Stimulated activated CD8-positive, alpha-beta memory T cell treated with anti-CD3 and anti-CD28 coated beads, Interleukin-4, amount 100 ng/mL, for 4 hours (primary cell): ENCODE measurements at places on chromosomes 1 and 21.

- DNase-seq, result no peak
These were observed 419.6 kb upstream of the B3GALT2 start for GRCh38 chr1:193606035-193606434.

GRCh38 chr1:183912265-183912886 lies 107.5 kb downstream of the RGL1 start:
- DNase-seq, result no peak

GRCh38 chr21:36246080-36246631 lies 73.8 kb upstream of the MORC3 start:
- no peak for DNase-seq

DNA sequence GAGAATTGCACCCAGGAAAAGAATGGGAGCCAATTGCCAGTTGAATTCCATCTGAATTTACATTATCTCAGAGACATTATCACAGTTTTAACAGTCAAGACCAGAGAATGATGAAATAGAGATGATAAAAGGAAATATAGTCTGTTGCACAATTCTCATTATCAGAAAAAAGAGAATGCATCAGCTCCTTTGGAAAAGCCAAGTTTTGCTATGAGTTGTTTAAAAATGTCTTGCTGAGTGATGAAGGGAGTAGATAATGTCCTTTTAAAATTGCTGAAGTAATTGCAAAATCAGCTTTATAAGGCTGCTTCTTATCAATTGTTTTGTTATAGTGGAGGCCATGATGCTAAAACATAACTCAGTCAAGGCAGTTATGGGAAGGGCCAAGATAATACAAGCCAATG lies 37.9 kb upstream of the EEIG2 start:
- DNase-seq, result no peak

DNA sequence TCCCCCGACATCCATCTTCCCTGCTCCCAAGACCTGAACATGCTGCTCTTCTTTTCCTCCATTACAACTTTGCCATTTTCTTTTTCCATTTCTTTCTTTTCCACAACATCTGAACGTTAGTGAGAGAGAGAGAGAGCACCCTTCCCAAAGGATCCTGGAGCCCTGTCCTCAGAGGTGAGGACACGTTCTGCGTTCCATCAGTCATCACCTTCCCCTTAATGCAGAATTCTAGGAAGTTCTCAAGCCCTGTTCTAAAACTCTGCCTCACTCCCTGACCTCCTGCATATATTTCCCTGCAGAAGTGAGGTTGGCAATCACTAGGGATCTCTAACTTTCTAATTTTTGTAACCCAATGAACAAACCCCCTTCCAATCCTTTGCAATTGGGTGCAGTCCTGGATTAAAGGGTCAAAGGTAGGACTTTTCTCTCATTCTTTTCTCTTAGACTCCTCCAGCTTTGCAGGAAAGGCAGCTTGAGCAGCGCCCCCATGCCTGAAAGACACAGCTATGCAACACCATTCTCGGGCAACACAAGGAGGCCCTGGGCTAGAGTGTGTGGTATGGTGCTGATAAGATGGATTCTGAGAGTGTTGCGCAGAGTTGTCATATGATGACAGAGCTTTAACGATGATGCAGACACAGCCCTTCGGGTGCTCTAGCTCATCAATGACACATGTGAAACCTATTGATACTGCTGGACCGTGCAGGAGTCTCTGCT lies 59.2 kb upstream of the TNR start:
- no peak for DNase-seq

DNA sequence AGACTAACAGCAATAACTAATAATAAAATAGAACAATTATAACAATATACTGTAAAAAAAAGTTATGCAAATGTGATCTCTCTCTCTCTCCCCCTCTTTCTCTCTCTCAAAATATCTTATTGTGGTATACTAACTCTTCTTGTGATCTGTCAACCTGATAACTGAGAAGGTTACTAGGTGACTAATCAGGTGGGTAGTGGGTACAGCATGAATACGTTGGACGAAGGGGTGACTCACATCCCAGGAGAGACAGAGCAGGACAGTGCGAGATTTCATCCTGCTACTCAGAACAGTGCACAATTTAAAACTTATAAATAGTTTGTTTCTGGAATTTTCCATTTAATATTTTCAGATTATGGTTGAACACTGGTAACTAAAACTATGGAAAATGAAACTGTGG lies 257.5 kb downstream of the LRRC40 start:
- DNase-seq, result no peak

GRCh38 chr1:198950036-198950435 lies 311.2 kb downstream of the PTPRC start:
- DNase-seq, result no peak

DNA sequence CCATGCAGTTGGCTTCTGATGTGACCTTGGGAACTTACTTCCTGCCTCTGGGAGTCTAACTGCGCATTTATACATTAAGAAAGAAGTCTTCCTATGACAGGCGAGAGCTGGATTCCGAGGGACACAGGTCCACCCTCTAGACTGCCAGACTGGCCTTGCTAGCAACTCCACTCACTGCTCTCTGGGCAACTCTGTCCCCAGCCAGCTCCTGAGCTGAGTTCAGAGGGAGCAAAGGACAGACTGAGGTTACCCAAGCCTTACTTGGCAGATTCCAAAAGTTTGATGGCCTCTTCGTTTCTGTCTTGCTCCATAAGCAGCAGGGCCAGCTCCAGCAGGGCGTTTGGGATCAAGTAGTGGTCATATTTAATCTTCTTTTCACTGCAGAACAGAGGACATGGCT lies 41.8 kb downstream of the TTC39A start:
- DNase-seq, result no peak

DNA sequence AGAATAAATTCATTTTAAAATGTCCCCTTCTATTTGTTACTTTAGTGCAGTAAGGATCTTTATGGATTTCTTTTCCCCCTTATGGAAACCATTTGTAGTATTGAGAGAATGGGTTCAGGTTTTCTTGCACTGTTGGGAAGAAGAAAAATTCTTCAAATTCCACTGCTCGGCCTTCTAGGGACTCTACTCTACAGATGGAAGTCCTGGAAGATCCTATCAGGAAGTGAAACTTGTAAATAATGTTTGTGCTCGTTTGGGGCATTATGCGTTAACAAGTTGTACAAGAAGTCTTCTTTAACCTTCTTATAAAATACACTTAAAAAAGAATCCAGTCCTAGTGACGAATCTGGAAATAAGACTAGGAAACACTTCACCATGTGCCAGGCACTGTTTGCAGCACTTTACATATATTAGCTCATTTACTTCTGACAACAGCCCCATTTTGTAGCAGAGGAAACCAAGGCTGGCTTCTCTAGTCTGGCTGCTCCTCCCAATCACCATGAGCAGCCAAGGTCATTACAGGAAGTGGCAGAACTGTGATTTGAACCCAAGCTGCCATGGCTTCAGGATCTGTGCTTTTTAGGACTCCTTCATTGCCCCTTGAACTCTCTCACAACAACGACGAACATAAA lies 11.8 kb downstream of the LRRC8D start:
- no peak for DNase-seq

DNA sequence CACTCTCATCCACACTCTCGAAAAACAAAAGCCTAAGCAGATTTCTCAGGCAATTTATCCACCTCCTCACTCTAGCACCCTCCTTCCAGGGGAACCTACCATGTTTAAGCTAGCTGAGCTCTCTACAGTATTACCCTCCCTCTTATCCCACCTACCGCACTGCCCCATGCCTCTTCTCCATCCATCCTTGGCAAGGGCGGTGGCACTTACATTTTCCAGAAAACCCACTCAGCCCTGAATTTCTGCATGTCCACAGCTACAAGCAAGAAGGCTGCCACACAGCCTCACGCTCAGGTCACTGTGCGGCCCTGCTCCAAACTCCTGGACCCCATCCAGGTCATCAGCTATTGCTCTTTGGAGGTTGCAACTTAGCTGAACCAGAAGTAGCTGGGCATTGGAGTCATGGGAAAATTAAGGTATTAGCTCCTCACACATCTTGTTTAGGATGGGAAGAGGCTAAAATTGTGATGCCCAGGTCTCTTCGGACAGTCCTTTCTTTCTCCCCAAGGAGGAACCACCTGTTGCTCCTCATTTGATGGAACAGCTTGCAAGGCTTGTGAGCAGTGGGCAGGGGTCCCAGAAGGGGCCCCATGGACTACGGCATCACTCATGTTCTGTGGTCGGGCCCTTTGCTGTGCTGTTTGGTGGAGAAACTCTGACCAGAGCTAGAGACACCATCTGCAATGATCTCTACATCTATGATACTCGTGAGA lies 1.1 kb downstream of the KLHDC9 start:
- no peak for DNase-seq

DNA sequence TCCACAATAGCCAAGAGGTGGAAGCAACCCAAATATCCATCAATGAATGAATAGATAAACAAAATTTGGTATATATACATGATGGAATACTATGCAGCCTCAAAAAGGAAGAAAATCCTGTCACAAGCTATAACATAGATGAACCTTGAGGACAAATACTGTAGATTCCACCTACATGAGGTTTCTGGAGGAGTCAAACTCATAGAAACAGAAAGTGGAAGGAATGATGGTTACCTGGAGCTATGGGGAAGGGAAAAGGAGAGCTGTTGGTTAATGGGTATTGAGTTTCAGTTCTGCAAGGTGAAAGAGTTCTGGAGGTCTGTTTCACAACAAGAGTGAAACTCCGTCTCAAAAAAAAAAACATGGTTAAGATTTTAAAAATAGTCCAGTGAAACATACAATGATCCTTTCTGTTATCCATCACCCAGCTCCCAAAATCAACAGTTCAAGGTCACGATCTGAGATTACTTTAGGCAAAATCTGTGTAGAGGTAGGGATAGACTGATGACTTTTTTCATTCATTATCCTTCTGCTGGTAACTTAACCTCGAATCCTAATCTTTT lies 80.8 kb upstream of the HNRNPU start:
- no peak for DNase-seq

GRCh38 chr21:35007348-35007747 lies 41.8 kb downstream of the RUNX1 start:
- no peak for DNase-seq

DNA sequence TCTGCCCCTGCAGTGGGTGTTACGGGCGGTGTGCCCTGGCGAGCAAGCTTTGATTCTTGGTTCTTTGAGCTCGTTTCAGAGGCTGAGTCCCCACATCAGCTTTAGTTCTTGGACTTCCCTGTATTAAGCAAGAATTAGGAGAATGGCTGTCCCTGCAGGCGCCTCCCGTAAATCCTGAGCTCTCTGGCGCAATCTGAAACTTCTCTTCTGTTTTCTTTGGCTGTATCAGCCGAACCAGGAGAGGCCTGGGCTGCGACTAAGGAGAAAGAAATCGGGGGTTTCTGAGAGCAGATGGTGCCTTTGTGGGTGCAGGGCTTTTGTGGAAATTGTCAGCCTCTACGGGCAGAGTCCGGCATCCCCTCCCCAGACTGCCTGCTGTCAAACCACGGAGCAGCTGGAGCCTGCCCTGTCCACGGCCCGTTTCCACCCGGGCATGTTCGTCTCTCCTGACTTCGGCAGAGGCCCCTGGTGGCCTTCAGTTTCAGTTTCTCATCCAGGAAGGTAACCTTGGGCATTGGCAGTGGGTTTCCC lies 17.9 kb downstream of the CSTB start:
- DNase-seq, result no peak

DNA sequence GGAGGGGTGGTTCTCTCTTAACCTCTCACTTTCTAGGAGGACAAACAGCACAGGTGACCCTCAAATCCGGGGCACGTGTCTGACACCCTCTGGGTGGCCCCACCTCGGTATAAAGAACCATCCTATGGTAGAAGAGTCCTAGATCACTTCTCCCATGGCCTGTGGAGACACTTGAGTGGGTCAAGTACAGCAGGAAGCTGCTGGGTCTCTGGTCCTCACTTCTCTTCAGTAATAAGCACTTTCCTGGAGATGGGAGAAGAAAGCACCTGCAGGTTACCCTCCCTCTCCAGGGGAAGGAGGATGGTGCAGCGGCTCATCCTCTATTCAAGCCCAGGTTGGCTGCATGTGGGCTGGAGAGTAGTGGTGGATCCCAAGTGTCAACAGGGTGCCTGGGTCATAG lies 17.0 kb downstream of the S100A7 start:
- DNase-seq, result no peak

DNA sequence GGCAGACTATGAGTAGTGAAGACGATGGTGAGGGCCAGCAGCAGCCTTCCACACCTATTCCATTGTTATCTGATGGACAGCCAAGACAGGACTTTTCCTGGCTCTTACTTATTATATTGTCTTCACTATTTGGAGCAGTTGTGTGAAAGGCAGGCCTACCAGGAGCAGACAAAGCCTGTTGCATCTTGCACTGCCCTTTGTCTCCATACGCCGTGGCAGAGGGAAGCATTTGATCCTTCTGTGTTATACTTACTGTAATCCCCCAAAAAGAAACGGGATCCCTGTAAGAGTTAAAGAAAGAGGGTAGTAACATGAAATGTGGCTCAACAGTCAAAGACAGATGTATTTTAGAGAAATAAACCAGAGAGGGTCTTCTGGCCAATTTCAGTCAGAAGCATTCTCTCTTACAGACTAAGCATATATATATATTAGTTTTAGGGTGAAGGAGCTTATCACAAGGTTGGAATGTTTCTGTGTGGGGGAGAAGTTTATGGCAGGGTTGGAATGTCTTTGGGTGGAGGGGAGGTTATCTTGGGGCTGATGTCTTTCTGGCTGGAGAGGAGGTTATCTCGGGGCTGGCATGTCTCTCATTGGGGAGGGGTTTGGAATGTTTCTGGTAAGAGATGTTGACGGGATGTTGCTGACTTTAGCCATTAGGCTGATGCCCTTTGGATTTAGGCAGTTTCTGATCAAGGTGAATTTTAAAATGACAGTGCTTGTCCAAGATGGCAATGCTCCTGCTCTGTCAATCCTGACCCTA lies 23.4 kb upstream of the HSD3B1 start:
- DNase-seq, result no peak

GRCh38 chr1:54863267-54863665 lies 23.7 kb downstream of the DHCR24 start:
- no peak for DNase-seq

- no peak for DNase-seq
These were observed 24.8 kb upstream of the SLC45A1 start for GRCh38 chr1:8293118-8293517.

DNA sequence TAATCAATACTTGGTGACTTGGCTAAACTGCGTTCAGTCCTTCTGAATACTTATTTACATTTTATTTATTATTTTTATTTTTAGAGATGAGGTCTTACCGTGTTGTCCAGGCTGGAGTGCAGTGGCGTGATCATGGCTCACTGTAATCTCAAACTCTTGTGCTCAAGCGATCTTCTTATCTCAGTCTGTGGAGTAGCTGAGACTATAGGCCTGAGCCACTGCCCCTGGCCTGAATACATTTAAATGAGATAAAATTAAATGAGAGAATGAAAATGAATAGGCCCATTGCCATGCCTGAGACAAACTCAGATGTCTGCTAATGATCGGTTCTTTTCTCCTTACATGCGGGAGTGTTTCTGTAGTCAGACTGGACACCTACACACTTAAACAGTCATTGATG lies 86.0 kb downstream of the GALNT2 start:
- DNase-seq, result no peak

GRCh38 chr1:2431103-2431502 lies 18.7 kb upstream of the PEX10 start:
- no peak for DNase-seq

DNA sequence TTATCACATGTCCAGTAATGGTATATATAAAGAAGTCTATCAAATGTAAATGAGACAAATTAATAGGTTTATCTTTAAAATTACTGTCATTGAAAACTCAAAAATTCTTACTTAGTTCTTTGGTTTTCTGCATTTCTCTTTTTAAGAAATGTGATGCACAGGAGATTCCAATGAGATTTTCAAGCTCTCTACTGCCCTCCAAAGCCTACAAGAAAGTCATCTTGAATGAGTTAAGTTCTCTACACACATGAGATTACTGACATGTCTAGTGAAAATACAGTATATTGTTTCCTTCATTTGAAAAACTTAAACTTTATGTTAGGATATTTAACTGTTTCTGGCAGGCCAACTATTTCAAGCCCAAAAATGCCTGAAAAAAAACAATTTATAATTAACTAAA lies 68.8 kb downstream of the ITGB3BP start:
- DNase-seq, result no peak
